ENCODE measurements at places on chromosomes 16 and 17.

DNA sequence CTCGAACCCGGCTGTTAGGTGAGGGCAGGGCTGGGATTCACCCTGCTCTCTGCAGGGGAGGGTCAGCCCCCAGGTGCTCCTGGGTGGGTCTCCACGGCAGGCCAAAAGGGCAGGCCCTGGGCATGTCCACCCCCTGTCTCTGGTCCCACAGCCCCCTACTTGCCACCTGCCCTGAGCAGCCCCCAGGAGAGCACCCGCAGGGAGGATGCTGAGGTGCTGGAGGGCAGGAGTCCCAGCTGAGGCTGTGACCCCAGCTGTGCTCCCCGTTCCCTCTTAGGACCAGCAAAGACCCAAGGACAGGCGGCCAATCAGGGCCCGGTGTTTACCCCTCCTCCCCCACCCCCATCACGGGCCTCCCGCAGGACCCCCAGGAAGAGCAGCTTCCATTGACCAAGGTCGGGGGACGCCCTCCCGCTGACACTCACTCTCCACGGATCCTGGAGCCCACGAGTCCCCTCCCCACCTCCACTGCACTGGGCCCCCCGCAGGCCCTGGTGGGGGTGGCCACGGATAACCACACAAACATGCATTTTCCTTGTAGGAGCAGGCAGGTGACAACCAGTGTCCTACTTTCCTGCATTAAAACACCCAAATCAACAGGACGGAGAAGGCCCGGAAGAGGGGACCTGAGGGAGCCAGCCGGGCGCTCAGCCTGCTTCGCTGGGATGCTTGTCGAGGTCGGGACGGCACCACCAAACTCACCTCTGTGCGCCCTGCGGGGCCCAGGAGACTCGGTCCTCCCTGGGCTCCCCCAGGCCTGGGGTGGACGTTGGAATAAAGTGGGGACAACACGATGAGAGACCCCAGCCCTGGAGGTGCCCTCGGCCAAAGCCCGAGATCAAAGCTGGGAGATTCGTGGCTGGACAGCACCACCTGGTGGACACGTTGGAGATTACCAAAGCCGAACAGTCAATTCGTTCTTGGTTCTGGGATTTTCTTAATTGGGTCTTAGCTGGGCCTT is 22.5 kb upstream of the ENPP7 start:
- peak; percentile 11 for DNase-seq

- no peak for DNase-seq
These were observed 81.6 kb upstream of the LGALS9 start for GRCh38 chr17:27549251-27549893.

GRCh38 chr17:68704871-68705713 is 103.9 kb upstream of the FAM20A start:
- DNase-seq: no peak

GRCh38 chr17:51419476-51419875 is 159.1 kb downstream of the UTP18 start:
- DNase-seq: no peak

DNA sequence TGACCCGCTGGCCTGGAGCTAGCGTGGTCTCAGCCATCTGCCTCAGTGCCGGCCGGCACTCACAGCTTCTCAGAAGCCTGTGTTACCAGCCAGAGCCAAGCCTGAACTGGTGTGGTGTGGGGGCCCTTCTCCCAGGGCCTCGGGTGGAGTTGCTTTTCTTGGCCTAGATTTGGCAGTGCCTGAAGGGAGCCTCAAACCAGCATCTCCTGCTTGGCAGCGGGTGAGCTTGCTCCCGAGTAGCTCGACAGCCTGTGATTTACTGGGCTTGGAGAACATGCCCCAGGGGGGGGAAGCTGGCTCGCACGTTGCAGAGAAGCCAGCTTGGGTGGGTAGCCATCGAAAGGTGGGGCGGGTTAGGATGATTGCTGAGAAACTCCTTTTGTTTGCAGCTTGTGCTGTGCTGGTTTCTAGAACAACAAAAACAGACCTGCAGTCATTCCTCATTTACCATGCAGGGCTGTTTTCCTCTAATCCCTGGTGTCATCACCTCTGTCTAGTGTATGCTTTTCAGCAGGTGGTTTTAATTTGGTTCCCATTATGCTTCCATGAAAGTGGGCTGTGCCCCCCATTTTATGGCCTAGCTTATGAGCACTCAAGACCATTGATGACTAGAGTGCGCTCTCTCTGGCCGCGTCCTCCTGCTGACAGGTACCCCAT is 42.2 kb downstream of the TBCD start:
- no peak for DNase-seq

DNA sequence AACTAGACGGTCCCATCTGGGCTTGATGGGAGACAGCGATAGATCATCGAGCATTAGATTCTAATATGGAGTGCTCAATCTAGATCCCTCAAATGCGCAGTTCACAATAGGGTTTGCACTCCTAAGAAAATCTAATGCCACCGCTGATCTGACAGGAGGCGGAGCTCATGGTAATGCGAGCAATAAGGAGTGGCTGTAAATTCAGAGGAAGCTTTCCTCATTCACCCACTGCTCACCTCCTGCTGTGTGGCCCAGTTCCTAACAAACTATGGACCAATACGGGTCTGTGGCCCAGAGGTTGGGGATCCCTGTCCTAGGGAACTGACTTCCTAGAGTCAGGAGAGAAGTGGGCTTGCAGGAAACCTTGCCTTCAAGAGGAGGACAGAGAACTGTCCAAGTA is 25.2 kb upstream of the AMZ2 start:
- no peak for DNase-seq

DNA sequence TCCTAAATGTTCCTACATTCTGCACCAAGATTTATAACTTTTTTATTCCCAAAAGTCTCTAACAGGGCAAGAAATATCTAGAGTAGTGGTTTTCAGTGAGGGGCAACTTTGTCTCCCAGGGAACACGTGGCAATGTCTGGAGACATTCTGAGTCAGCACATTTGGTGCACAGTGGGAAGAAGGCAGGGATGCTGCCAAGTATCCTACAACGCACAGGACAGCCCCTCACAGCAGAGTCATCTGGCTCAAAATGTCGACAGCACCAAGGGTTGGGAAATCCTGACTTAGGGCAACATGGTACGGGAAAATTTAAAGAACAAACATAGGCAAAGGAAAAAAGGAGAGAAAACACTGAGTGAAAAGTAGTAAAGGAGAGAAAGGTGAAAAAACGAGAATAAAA is 61.8 kb downstream of the SMG6 start:
- no peak for DNase-seq

- no peak for DNase-seq
These were observed 5.7 kb upstream of the FOXL1 start for GRCh38 chr16:86572606-86573005.

DNA sequence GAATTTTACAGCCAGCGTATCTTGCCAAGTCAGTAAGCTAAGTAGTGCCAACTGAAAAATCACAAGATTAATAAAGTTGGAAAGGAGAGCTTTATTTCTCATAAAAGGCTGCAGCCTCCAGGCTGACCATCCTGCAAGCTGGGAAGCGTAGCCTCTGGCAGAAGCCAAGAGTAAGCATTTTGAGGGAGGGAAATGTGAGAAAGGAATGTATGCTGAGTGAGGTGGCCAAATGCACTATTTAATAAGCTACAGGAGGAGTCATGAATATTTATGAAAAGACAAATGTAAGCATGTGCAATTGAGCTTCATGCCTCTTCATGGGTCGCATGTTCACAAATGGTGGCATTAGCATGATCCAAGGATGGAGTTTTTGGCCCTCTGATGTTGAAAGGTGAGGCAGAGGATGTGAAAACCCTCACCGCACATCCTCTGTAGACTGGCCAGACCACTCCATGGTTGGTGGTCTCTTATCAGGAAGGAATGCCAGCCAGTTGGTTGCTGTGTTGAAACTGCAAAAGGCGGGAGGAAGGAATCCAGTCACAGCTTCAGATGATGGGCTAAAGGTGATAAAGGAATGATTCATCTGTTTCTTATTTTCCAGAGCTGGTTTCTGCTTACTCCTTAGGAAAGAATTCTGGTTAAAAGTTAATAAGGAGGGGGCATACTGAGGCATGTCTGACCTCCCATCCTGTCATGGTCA is 9.2 kb downstream of the KRT33B start:
- DNase-seq: no peak

- DNase-seq: no peak
These were observed 1.6 kb downstream of the FLOT2 start for GRCh38 chr17:28895794-28896447.

DNA sequence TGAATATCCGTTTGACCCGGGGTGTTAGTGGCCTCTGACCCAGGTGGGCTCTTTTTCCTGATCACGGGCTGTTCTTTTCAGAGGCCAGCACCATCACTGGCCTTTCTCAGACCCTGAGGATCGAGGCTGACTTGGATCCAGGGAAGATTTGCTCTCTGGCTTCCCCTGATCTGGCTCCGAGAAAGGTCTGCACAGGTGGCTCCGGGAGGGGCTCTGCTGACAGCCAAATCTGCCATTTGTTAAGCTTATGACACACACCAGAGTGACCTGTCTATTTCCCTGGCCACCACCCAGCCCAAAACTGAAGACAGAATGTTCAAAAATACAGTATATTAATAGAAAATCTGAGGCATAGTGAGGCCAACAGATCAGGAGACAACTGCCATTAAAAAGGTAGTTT is 221.8 kb upstream of the TNRC6C start:
- no peak for DNase-seq

- no peak for DNase-seq
These were observed 40.4 kb downstream of the WSCD1 start for GRCh38 chr17:6110592-6110991.

DNA sequence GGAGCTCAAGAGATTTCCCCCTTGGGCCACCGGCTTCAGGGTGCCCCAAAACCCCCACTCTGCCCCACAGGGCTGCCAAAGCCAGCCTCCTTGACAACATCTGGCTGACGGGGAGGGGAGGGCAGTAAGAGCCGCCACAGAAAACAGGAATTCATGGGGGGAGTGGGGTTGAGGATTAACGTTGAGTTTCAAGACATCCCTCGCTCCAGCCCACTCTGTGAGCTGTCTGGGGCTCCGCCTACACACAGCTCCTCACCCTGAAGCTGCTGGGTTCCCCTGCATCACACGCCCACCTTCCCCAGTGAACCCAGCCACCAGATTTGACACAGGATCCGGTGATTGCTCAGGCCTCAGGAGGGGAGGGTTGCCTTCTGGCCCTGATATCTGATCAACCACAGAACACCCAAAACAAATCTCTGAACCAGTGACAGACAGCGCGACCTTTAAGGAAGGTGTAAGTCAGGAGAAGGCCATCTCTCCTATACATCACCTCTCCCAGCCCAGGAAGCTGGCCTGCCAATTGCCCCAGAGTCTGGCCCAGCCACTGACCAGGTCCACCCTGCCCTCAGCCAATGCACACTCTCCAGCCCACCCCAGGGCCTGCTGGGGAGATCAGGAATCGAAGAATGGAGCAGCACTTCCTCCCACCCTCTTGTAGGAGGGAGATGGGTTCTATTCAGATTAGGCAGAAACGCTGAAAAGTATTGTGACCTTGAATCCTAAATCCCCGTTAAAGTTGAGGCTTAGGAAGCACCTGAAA is 132.1 kb downstream of the CLEC16A start:
- DNase-seq: peak; percentile 67

DNA sequence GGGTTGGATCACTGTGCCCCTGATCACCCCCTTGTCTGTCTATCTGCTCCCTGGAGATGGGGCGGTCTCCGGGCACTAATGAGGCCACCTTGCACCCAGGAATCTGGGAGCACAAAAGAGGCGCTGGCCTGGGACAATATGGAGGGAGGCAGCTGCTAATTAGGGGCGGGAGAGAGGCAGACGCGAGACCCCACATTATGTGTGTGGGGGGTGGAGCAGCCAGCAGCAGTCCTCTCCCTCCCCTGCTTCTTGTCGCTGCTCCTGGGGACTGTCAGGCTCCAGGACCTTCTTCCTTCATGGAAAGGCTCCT is 324 bp upstream of the HCRT start:
- DNase-seq: no peak

DNA sequence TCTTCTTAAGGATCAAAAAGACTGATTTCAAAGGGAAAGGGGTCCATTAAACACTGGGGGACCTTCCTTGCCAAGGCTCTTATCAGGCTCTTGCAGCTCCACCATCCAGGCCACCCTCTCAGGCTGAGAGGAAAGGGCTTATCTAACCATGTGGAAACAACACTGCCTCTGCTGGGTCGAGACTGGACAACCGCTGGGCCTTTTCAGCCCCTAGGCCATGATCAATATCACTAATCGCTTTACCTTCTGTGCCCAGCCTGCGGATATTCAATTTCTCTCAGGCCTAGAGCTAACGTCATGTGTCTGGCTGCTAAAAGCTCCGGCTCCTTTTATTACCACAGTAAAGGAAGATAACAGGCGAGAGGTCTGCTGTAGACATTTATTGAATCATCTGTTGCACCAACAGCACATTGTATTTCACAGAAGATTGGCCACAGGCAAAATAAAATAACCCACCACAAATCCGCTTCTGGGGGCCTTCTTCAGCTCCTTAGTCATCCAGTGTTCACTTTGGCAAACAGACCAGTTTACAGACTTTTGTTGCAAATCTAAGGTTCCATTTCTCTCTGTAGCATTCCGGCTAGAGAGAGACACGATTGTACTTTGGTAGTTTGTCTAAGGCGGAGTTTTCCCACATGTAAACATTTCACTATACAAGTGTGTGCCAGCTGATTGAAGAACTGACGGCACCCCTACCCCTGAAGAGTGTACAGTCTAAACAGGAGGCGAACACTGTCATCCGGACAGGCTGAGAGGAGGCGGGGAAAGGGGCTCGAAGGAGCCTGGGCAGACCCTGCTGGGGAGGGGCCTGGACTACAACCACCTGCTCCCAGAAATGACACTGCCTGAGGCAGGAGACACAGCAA is 13.9 kb downstream of the CYB561 start:
- DNase-seq: no peak

- no peak for DNase-seq
These were observed 9.7 kb upstream of the ITGA3 start for GRCh38 chr17:50046179-50046578.

DNA sequence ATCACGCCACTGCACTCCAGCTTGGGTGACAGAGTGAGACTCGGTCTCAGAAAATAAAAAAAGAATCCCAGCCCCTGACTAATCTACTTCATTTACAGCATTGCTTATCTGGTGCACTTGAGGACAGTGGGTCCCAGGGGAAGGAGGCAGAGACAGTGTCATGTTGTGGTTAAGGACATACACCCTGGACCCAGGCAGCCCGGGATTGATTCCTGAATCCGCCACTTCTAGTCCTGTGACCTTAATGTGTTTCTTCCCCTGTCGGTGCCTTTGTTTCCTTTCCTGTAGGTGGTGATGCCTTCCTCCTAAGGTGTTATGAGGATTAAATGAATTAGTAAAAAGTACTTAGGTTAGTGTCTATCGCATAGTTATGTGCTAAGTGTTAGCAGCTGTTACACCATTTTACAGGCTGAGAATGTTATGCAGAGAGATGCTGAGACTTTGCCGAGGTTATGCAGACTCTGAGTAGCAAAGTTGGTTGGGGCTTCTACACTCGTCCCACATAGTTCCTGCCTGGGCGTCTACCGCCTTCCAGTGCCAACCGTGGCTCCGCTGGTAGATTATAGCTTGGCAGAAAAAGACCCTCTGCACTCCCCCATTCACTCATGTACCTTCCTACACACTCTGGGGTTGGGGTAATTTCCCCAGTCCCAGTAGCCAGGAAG is 74.8 kb downstream of the RAB11FIP4 start:
- no peak for DNase-seq

Measured in stimulated activated CD8-positive, alpha-beta memory T cell treated with anti-CD3 and anti-CD28 coated beads, Interleukin-4, amount 100 ng/mL, for 4 hours (primary cell).